ENCODE measurements at places on chromosomes 11 and 22. TPM values are rescaled to one million over a fixed set of nuclear protein-coding genes. Genes with fewer than 3 reads are reported as not detected.

- H3K4me1 ChIP-seq, result peaks cover 19% of the 10 kb centered on the region
- no peak overlapping the region for H3K27ac ChIP-seq
- H3K4me3 ChIP-seq, result no peak overlapping the region
- no peaks in the 10 kb centered on the region for H3K27me3 ChIP-seq
These were observed 14.4 kb downstream of the RTN4RL2 start for GRCh38 chr11:57474803-57475115.

DNA sequence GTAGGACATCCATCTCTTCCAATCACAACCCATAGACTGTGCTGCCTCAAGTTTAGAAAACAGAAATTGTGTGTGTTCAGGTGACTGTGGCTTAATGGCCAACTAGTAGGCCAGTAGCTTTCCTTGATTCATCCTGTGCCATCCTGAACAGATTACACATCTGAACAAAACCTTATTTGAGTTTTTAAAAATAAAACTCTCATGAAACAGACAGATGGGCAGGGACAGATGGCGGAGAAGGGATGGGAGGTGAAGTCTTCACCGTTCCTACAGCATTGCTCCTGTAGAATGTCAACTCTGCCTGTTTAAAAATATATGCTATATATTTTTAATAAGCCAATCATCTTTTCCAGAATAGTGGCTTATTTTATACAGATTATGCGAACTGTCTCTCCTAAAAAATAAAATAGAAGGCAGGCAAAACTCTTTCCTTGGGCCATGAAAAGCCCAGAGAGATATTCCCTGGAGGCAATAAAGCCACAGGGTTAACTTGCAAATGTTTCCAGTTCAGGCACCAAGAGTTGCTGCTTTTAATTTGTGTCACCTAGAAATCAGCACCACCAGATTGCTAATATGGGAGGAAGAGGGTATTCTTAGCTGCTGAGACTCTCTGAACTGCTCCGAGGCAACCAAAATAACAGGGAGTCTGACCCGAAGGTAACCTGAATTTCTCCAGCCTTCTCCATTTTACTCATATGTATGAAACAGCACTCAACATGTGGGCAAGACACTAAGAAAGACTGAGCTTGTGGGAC is 861.2 kb downstream of the OPCML start:
- no peaks in the 10 kb centered on the region for H3K27me3 ChIP-seq
- H3K36me3 ChIP-seq, result no peaks in the 10 kb centered on the region

- no peaks in the 10 kb centered on the region for H3K27me3 ChIP-seq
- no peak overlapping the region for H3K4me3 ChIP-seq
- H3K36me3 ChIP-seq, result no peaks in the 10 kb centered on the region
These were observed 17.7 kb downstream of the MGAT3 start for GRCh38 chr22:39474351-39475111.

GRCh38 chr11:8258289-8258688 is 5.4 kb downstream of the LMO1 start:
- peaks cover 13% of the 10 kb centered on the region for H3K4me1 ChIP-seq
- no peak overlapping the region for H3K4me3 ChIP-seq
- H3K27ac ChIP-seq, result no peak overlapping the region
- peak; percentile 22 for DNase-seq
- peaks cover 5% of the 10 kb centered on the region for H3K27me3 ChIP-seq

DNA sequence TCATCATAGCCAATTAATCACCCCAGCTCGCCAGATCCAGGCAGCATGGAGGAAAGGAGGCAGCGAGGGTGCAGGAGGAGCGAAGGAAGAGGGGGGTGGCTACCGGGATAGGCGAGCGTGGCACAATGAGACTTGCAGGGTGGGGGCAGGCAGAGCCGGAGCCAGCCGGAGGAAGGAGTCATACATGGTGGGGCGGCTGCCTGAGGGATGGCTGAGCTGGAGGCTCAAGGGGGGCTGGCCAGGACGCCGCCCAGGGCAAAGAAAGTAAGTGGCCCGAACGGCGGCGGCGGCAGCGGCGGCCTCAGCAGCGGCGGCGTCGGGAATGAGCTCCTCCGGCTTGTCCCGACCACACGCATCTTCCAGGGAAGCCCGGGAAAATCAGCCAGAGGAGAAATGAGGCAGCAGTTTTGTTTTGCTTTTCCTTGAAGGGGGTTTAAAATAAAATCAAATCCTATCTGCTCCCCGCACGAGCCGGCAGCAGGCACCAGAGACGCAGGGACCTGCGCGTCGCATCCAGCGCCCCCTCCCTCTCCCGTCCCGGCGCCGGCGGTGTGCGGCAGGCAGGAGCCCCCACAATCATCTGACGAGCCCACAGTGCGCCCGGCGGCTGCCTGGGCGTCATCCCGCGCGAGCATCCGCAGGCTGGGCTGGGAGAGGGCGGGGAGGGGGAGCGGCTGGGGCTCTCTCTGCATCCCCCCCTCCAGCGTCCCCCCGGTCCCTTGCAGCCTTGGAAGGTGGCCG is 263.6 kb downstream of the CTTN start:
- no peaks in the 10 kb centered on the region for H3K36me3 ChIP-seq
- peaks cover 15% of the 10 kb centered on the region for H3K27me3 ChIP-seq
- H3K27ac ChIP-seq, result no peak overlapping the region
- H3K4me3 ChIP-seq, result no peak overlapping the region
- DNase-seq, result no peak

- H3K27me3 ChIP-seq, result no peaks in the 10 kb centered on the region
- no peak for DNase-seq
- H3K4me3 ChIP-seq, result no peak overlapping the region
- H3K36me3 ChIP-seq, result no peaks in the 10 kb centered on the region
- H3K27ac ChIP-seq, result no peak overlapping the region
- H3K4me1 ChIP-seq, result no peaks in the 10 kb centered on the region
These were observed 26.1 kb upstream of the ADA2 start for GRCh38 chr22:17245341-17245740.

DNA sequence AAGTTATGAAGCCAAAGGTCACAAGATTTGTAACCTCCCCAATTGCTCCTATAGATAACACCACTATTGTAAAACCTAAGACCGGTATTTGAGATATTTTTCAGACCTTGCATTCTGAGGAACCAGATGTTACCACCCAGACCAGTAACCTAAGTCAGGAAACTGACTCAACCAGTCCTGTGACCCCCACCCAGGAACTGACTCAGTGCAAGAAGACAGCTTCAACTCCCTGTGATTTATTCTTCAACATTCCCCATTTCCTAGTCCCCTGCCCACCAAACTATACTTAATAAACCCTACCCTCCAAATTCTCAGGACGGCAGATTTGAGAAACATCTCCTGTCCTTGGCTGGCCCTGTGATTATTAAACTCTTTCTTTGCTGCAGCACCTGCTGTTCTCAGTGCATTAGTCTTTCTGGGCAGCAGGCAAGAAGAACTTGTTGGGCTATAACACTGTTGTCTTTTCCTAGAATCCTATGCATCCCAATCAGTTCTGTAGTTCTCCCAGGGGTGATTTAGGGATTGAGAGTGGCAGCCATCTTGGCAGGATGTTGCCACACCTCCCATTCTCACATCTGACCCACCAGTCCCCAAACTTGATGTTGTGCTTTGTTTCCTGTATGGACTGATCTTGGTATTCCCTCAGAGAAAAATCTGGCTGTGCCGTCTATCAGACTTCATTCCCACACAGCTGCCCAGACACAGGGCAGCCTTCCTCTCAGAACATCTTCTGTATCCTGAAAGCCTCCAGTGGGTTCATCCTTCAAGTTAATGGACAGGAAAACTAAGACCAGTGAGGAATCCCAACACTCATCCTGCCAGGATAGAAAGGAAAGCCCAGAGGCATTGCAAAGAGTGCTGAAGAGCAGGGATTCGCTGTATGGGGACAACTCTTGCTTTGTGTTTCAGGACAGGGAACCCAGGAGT is 104.0 kb downstream of the PDE2A start:
- no peaks in the 10 kb centered on the region for H3K4me1 ChIP-seq
- H3K27me3 ChIP-seq, result no peaks in the 10 kb centered on the region
- no peak overlapping the region for H3K27ac ChIP-seq
- no peaks in the 10 kb centered on the region for H3K36me3 ChIP-seq
- H3K4me3 ChIP-seq, result no peak overlapping the region
- no peak for DNase-seq

- DNase-seq, result no peak
- H3K4me1 ChIP-seq, result peaks cover 14% of the 10 kb centered on the region
- H3K27ac ChIP-seq, result no peak overlapping the region
- H3K27me3 ChIP-seq, result no peaks in the 10 kb centered on the region
- no peak overlapping the region for H3K4me3 ChIP-seq
- H3K36me3 ChIP-seq, result peaks cover 20% of the 10 kb centered on the region
These were observed 8.6 kb upstream of the RELT start for GRCh38 chr11:73367482-73368024.

GRCh38 chr11:61911701-61912529 is 5.5 kb downstream of the RAB3IL1 start:
- no peak overlapping the region for H3K4me3 ChIP-seq
- DNase-seq, result no peak
- peaks cover 6% of the 10 kb centered on the region for H3K4me1 ChIP-seq

- no peak for DNase-seq
- H3K27ac ChIP-seq, result peak within 1 kb of the TSS; percentile 95
- no peaks in the 10 kb centered on the region for H3K27me3 ChIP-seq
- H3K4me3 ChIP-seq, result peak within 1 kb of the TSS; percentile 50
- H3K4me1 ChIP-seq, result peaks cover 52% of the 10 kb centered on the region
- no peaks in the 10 kb centered on the region for H3K36me3 ChIP-seq
These were observed at the start of gene IFITM1 for GRCh38 chr11:313787-314553. Gene IFITM1, plus strand, starts transcription at chr11:314040. Its CDS starts 131 bp downstream, at chr11:314171.

GRCh38 chr11:61091373-61092279 is 10.7 kb upstream of the CD5 start:
- no peak overlapping the region for H3K27ac ChIP-seq
- no peaks in the 10 kb centered on the region for H3K36me3 ChIP-seq
- no peaks in the 10 kb centered on the region for H3K27me3 ChIP-seq
- DNase-seq, result no peak

GRCh38 chr11:93850594-93851018 is at the start of gene VSTM5:
Gene VSTM5, minus strand, starts transcription at chr11:93850618. Its CDS starts 116 bp downstream, at chr11:93850502.
- H3K4me3 ChIP-seq, result peak within 1 kb of the TSS; percentile 49
- H3K27ac ChIP-seq, result no peak within 1 kb of the TSS
- no peaks in the 10 kb centered on the region for H3K36me3 ChIP-seq
- H3K4me1 ChIP-seq, result peaks cover 11% of the 10 kb centered on the region

Gene ZNF202
- total RNA-seq, result 8.4 TPM

Gene BARX2
- not detected for total RNA-seq

Gene SCUBE1
- 22.3 TPM for total RNA-seq

Gene TMEM45B
- total RNA-seq, result 38.7 TPM

Gene CRYBB2
- total RNA-seq, result not detected

Data from upper lobe of left lung (tissue), 6 donors.